Fibroblast of villous mesenchyme (primary cell): ENCODE measurements at places on chromosomes 11 and 22. TPM values are rescaled to one million over a fixed set of nuclear protein-coding genes. Genes with fewer than 3 reads are reported as not detected.
A peak's percentile ranks its signal among the peaks of the same experiment; 100 is the strongest.

Gene MMP3
- total RNA-seq, result 39.7 and 181 TPM in 2 replicates

Gene HEPHL1
- total RNA-seq, result 1.3 and 4.3 TPM in 2 replicates

Gene PTGDR2
- under 0.01 TPM in 1 of 2 replicates, not detected in the other for total RNA-seq

Gene TENM4
- 10.4 and 21.3 TPM in 2 replicates for total RNA-seq

Gene UCP3
- total RNA-seq, result 1.3 and 1.7 TPM in 2 replicates

Gene TRIM51
- total RNA-seq, result not detected in 2 replicates

Gene MS4A3
- not detected in 2 replicates for total RNA-seq

Gene RAG2
- not detected in 2 replicates for total RNA-seq

Gene TSSC4
- total RNA-seq, result 54.8 and 58.6 TPM in 2 replicates

Gene FGF3
- total RNA-seq, result not detected in 2 replicates

Gene SYT12
- 0.43 and 0.64 TPM in 2 replicates for total RNA-seq

Gene GRAP2
- under 0.01 TPM in 2 replicates for total RNA-seq

Gene NLRP10
- total RNA-seq, result 3.9 and 9.1 TPM in 2 replicates

Gene SMTNL1
- not detected in 2 replicates for total RNA-seq

Gene TEX54
- not detected in 2 replicates for total RNA-seq

Gene HDHD5
- total RNA-seq, result 24.2 and 28.7 TPM in 2 replicates

Gene SLCO2B1
- total RNA-seq, result under 0.01 TPM in 1 of 2 replicates, not detected in the other

DNA sequence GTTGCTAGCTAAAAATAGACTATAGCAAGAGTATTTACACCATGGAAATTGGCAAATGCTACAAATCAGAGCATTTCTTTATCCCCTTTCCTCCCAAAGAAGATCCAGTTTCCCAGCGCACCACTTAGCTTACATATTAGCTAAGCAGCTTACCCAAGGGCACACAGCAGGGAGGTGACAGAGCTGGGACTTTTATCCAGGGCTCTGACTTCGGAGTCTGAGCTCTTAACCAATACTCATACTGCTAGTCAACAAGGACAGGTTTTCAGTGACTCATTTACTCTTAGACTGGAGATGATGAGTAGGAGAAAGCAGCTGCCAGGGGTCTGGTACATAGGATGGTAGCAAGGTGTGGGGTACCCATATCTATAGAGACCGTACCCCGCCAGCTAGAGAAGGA is 38.4 kb downstream of the NAV2 start:
- DNase-seq, result no peak

- DNase-seq, result no peak
These were observed 17.2 kb upstream of the PIM3 start for GRCh38 chr22:49943405-49943765.

DNA sequence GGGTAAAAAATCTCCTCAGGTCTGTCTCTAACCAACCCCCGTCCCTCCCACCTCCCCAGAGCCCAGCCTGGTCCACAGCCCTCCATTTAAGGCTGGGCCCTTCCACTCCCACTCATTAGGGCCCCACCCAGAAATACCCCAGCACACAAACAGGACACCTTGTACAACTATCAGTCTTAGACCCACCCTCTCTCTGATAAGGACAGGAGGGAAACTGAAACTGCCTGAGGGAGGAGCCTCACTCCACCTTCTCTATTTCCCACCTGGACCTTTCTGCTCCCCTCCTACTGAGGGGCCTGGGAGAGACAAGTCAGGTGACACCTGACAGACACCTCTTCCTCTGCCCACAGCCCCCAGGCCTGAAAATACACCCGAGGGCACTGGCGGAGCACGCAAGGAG is 90.2 kb downstream of the PLEKHA7 start:
- DNase-seq, result no peak

GRCh38 chr22:31122532-31123291 is at the start of gene INPP5J:
TSS of gene INPP5J (plus strand) at chr22:31122966. CDS start at chr22:31123015, 49 bp downstream.
- DNase-seq, result peak; percentile 41

DNA sequence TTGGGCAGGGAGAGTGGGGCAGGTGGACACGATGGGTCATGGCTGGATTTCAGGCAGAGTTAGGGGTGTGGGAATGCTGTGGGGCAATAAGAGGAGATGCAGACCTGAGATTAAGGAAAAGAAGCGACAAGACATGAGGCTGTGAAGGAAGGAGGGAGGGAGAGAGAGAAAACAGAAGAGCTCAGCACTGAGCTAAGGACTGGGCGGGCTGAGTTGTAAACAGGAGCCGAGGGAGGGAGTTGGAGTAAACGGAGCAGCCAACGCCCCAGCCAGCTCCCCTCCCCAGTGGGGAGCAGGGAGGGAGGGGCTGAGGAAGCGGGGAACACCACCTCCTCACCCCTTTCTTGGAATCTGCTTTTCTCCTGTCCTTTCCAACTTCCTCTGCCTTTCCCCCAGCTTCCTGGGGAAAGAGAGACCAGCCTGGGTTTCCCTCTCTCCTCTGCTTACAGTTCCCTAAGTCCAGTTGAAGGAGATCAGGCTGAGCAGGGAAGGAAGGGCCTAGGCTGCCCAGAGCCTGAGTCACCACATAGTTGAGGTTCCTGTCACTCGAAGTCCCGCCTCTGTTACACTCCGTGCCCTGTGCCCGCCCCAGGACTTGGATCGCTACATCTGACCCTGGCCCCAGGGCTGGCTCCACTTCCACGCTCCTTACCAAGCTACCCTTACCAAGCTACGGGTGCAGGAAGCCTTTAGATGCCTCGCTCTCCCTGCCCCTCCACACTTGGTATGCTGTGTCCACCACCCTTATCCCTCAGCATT is 6.7 kb upstream of the AHNAK start:
- DNase-seq, result peak; percentile 93

GRCh38 chr22:25019427-25020184 is 67.1 kb downstream of the KIAA1671 start:
- DNase-seq, result no peak

DNA sequence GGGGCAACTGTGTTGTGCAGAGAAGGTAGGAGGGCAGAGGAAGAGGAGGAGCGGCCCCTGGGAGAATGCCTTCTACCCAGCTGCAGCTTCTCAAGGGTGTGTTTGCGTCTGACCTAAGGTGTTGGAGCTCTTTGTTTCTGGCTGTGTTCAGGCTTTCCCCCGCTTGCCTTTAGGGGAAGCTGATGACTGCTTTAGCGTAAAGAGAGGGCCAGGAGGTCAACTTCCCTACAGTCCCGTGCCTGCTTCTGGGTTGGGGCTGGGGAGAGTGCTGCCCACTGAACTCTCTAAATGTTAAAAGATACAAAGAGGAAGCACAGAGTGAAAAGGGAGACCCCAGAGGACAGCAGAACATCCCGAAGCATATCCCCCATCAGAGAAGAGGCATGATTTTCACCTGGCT is 99.2 kb downstream of the PTPRJ start:
- no peak for DNase-seq

- peak; percentile 59 for DNase-seq
These were observed 2.3 kb downstream of the KRTAP5-11 start for GRCh38 chr11:71580057-71581003.

GRCh38 chr11:78961937-78962701 is 387.5 kb upstream of the NARS2 start:
- DNase-seq, result no peak

DNA sequence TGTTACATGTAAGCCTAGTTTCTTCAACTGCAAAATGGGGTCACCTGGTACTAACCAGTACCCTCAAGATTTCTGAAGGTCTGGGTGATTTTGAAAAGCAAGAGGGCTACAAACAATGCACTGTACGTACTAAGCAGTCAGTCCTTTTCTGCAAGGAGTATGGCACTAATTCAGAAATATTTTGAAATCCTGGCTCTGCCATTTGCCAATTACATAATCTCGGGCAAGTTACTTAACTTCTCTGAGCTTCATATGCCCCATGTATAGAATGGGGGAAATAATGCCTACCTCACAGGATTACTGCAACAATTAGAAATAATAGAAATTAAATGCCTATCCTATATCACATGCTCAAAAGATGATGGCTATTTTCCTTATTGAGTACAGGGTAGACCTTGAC is 60.7 kb upstream of the CCDC89 start:
- DNase-seq, result no peak

GRCh38 chr11:68983801-68984200 is 3.0 kb upstream of the MRGPRD start:
- DNase-seq, result peak; percentile 41

DNA sequence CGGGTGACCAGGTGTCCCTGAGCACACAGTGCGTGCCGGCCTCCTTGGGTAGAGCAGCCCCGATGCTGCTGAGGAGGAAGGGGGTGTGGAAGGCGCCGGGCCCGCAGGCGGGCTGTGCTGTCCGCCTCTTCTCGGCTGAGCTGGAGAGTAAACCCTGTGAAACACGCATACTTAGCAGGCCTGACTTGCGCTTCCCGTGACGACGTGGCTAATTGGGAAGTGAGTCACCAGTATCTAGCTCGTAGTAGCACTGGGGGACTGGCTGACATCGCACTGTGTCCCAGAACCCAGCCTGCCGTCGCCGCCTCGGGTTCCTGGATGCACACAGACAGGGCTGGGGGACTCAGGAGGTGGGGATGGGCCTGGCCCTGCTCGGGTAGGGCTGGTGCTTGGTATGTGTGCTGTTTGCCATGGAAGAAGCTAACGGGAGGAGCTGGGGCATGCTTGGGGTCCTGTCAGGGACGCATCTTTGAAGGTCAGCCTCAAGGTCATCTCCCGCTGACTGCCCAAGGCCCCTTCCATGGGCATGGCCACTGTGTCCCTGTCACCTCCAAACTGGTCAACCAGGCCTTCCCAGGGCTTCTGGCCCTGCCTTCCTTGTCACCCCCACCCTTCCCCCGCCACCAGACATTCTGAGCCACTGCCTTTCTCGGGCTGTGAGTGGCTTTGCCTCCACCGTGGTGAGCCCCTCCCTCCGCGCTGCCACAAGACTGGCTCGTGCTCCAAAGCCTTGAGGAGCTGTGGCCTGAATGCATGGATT is 1327.0 kb downstream of the BRD1 start:
- no peak for DNase-seq

- peak; percentile 32 for DNase-seq
These were observed at the start of gene PARVB for GRCh38 chr22:44024288-44024921. TSS of gene PARVB (plus strand) at chr22:44024302. CDS start at chr22:44024340, 38 bp downstream.

DNA sequence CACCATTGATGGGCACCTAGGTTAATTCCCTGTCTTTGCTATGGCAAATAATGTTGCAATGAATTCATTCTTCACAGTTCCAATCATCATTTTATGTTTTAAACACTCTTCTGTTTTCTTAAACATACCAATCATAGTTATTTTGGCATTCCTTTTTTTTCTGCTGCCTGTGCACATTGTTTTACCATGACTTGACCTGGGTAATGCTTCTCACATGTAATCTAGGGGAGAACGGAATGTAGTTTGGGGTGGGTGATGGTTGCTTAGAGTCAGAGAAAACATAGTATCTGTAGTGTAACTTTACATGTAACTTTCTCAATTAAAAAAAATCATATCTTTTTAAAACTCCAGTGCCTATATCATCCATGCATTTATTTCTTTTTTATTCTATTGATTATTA is 1945.3 kb upstream of the RAG2 start:
- DNase-seq, result peak; percentile 10

DNA sequence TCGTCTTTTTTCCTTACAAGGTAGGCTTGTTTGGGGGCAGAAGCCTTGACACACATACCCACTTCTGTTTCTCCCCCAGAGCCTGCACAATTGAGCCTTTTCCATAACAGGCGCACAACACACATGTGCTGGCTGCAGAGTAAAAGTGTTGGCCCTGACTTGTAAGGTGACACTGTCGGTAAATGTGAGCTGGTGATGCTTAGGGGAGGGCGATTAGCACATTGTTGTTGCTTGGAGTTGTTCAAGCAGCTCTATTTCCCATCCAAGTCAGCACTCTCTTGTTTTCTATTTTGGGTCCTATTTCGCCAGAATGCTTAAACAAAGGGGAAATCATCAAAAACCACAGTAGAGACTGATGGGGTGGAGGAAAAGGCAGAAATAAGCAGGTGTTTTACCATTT is 51.9 kb upstream of the PTPRJ start:
- no peak for DNase-seq

- DNase-seq, result peak; percentile 65
These were observed 4.0 kb downstream of the USP28 start for GRCh38 chr11:113871336-113871735.

GRCh38 chr22:36155702-36156101 is 4.9 kb downstream of the APOL3 start:
- peak; percentile 52 for DNase-seq

- no peak for DNase-seq
These were observed 79.9 kb upstream of the SYT13 start for GRCh38 chr11:45365961-45366618.

DNA sequence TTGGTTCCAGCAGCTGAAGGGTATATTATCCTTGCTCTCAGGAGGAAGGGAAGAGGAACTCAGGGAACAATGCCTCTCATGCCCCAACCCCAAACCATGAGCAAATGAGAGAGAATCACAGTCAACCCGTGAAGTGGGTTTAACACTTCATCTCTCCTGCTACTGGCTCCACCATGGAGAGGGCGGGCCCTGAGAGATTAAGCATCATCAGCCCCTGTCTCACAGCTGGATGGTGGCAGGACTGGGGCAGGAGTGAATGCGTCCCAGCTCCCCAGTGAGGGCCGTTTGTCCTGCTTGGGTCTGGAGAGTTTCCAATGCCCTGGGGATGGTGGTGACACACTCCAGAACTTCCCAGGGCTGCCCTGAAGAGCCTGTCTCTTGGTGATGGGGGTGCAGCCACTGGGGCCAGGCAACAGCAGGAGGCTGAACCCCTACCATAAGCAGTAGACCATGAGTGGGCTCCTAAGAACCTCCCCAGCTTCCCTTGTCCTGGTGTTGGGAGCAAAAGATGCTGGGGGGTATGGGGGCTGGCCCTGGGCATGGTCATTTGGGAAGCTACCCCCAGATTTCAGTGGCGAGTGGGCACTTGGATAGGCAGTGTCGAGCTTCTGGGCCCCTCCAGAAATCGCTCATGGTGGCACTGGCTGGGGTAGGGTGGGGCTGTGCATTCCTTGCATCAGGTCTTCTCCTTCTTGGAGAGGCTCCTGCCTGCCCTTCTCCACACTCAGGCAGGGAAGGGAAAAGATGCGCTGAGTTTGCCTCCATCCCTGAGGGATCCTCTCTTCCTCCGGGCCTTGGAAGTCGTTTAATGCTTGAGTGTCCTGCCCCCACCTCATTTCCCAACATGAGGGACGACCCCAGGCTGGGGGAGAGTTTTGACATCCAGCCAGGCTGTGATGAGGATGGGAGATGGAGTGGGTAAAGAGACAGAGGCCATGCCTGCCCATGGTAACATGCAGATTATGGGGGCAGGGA is 157.5 kb downstream of the ST3GAL4 start:
- no peak for DNase-seq

DNA sequence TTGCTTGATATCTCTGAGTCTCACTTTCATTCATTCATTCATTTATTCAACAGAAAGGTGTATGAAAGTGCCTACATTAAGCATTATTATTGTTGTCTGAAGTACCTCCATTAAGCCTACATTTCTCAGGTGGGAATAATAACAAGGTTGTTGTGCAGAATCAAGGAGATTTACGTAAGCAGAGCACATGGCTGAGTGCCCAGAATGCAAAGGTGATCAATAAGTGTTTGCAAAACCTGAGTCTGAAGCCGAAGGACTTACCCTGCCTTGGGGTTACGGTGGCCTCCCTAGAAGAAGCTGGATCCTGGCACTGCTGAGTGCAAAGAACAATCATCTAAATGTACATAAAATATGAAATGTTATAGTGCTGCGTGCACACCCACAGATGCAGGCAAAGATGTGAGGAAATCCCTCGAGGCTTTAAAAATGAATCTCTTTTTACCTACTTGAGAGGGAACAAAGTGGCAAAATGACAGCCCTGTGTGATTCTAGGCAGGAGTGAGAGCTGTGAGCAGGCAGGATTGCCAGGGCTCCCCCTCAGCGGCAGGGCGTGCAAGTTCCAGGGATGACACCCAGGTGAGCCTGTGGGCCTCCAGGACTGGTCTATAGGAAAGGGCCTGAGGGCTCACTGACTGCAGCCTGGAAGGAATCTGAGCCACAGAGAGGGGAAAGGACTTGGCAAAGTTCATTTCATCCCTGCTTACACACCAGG is 133.1 kb upstream of the TBCEL start:
- DNase-seq, result no peak
